ENCODE measurements at places on chromosomes 11 and 22.

GRCh38 chr11:118441770-118442275 lies 5.5 kb downstream of the KMT2A start:
- no peak for DNase-seq

GRCh38 chr11:61679296-61679695 lies 895 bp upstream of the DAGLA start:
- DNase-seq = no peak

- DNase-seq = no peak
Measured at GRCh38 chr22:46740910-46741780, 3.1 kb upstream of the CERK start.

GRCh38 chr11:78773077-78773476 lies 198.4 kb upstream of the NARS2 start:
- no peak for DNase-seq

GRCh38 chr11:130478881-130479280 lies 30.4 kb downstream of the ADAMTS15 start:
- no peak for DNase-seq

DNA sequence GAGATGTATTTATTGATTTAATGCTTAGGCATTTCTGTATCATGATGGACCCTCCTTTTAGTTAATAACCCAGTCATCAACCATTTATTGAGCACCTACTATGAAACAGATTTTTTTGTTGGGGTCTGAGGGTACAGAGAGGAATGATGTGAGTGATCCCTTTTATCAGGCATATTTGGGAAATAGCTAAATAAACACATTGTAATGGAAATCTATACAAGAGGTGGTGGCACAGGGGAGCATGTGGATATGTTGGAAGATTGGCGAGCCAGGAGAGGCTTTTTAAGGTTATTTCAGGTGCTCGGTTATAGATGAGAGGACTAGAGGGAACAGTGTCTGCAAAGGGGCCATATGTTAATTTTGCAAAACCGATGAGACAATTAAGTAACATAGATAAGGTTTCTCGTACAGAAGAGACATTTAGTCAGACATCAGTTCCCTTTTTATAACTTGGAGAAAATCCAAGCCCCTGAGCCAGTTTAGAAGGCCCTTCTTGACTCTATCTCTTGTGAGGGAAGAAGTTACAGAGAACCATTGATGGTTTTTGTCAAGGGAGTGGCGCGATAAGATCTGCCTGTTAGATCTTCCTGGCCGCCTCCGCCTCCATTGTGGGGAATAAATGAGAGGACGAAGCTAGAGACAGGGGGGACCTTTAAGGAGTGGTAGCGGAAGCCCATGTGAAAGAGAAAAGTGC lies 2.0 kb downstream of the ATXN10 start:
- DNase-seq = no peak

DNA sequence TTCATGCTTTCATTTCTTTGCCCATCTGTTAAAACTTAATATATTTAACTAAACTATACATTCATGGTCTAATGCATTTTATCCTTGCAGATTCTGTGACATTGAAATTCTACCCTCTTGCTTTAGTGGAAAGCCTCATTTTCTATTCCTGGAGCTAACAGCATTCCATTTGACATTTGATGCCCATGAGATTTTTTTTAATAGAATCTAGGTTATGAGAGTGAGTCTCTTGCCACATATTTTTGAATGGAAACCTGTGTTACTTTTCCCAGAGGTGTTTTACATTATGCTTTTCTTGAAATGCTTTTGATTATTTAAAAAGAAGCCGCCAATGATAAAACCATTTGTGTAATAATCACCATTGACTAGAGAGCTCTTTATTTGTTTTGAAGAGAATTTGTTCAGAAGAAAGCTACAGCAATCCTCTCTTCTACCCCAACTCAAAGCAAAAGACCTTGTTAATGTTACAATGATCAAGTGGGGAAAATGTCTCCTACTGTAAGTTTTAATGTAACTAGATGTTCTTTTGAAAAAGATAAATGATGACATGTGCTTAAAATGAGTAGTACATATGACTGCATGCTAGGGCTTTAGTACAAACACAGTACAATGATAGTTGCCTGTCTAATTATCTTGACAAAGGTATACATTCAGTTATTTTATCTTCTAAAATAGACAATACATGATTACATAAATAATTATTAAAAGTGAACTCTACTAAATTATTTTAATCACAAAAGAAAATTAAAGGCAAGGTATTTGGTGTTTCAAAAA lies 67.3 kb downstream of the GAS2 start:
- no peak for DNase-seq

- no peak for DNase-seq
Measured at GRCh38 chr22:45787759-45788158, 116.1 kb downstream of the ATXN10 start.

DNA sequence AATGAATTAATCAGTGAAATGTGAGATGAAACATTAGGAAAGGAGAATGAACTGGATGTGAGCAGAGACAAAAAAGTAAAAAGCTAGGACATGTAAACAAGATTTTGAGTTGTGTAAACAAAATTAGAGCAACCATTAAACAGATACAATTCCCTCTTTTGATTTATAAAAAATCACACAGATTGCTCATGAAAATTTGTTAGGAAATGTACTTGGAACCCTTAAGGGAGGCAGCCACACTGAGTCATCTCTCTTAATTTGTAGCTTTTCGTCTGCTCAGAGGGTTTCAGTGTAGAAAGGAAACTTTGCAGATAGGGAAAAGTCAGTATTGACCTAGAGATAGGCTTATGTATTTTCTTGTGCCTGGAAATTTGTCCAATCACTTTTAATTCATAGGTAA lies 49.6 kb upstream of the ME3 start:
- DNase-seq = no peak

DNA sequence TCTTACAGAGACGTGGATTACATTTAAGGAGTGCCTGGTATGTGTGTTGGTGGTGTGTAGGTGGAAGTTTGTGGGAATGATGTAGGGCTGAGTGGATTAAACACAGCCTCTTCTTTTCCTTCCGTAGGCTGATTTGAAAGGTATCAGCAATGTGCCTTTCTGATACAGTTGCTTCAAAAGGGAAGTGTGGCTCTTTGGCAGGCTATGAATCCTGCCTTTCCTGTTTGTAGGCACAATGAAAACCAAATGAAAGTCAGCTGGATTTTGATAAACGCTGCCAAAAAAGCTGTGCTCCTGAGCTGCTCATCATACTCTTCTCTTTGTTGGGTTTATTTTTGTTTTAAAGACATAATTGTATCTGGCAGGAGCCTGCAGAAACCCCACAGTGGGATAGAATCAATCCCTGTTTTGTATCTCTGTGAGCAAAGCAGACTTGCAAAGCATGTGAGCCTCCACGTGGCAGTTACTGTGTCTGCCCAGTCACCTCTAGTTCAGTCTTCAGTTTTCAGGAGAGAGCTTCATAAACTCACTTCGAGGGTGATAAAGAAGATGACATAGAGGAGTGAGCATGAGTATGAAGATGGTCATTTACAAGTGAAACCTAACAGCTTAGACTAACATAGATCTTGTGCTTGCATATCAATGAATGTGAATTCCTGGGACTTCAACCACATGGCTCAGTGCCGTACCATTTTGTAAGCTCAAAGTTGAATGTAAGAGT lies 655.7 kb upstream of the KIRREL3 start:
- DNase-seq = peak; percentile 89

DNA sequence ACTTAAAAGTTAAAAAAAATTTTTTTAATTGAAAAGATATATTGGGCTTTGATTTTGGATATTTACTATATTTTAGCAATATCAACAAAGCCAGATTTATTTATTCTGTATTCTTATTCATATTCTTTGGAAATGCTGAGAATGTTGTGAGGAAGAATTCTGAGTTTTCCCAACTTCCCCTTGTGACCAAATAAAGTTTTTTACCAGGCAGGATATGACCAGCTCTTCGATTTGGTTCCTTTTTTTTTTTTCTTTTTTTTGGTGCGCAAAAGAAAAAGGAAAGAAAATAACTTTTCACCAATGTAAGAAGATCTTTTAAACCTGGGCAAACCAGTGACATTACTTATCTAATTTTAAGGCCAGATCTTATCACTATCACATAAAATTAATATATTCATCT lies 12.9 kb downstream of the TCP11L1 start:
- DNase-seq = no peak

- DNase-seq = no peak
Measured at GRCh38 chr11:113728814-113729213, 22.7 kb upstream of the TMPRSS5 start.

GRCh38 chr11:19597876-19598275 lies 114.8 kb upstream of the NAV2 start:
- no peak for DNase-seq

- no peak for DNase-seq
Measured at GRCh38 chr11:117488996-117489952, 161.6 kb downstream of the CEP164 start.

All from SK-MEL-5 (cell line).